ENCODE measurements at places on chromosomes 4 and X. TPM values are rescaled to one million over a fixed set of nuclear protein-coding genes. Genes with fewer than 3 reads are reported as not detected.

- H3K27ac ChIP-seq, result no peak overlapping the region
- no peak overlapping the region for H3K4me3 ChIP-seq
- H3K27me3 ChIP-seq, result peaks cover 18% of the 10 kb centered on the region
- no peak for DNase-seq
Measured at GRCh38 chr4:147714575-147715401, 17.1 kb upstream of the ARHGAP10 start.

SPANXC gene
- not detected for total RNA-seq

CRLF2 gene
- total RNA-seq, result 1.4 TPM

DNA sequence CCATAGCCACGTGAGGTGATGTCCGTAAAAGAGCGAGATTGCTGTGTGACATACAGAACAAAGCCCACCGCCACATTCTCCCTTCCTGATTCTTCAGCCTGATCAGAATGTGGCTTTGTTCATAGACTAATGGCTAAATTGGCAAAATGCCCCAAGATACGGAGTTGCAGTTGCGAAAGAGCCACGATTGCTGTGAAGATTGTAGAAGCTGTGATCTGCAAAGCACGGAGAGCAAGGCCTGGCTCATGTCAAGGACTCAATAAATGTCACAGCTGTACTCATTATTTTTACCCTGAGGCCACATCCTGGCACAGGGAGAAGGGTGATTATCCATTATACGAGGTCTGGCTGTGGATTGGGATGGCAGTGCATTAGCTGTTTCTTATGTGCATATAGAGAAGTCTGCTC is 34.2 kb downstream of the ARSD start:
- no peaks in the 10 kb centered on the region for H3K27me3 ChIP-seq
- DNase-seq, result no peak
- H3K4me3 ChIP-seq, result no peak overlapping the region

GRCh38 chr4:98728433-98728832 is 70.0 kb upstream of the TSPAN5 start:
- peaks cover 9% of the 10 kb centered on the region for H3K4me1 ChIP-seq
- no peak overlapping the region for H3K4me3 ChIP-seq
- H3K27me3 ChIP-seq, result no peaks in the 10 kb centered on the region
- peaks cover 12% of the 10 kb centered on the region for H3K36me3 ChIP-seq

DNA sequence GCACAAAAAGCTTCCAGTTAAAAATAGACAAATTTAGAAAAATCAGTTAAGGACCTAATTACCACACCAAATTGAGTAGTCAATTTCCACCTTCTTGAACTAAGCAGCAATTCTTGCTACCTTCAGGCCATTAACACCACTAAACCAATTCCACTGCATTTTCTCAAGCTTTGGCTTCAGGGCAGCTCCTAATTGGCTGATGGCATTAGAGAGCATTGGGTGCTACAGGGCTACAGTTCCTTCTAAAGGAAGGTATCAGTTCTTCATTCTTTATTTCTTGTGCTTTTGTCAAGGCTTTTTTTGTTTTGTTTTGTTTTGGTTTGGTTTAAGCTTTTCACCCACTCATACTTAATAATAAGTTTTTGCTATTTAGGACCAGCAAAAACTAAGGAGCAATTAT is 90.2 kb upstream of the FAM241A start:
- H3K27me3 ChIP-seq, result peaks cover 14% of the 10 kb centered on the region
- no peak overlapping the region for H3K27ac ChIP-seq
- no peak overlapping the region for H3K4me3 ChIP-seq
- DNase-seq, result no peak

DNA sequence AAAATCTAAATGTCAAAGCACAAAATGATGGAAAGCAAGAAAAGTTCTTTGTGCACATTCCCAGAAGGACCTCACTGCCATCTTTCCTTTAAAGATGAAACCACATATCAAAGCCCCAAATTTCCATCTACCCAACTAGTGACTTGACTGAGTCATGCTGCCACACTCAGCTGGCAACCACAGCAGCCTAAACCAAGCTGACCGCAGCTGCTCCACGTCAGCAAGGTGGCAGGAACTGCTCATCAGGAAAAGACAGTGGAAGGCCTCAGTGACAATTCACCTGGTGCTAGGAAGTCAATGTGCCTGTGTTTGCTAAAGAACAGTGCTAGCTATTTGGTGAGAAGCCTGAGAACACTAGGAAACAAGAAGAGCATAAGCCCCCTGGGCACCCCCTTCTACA is 26.1 kb downstream of the ACOX3 start:
- H3K4me1 ChIP-seq, result peaks cover 25% of the 10 kb centered on the region
- no peaks in the 10 kb centered on the region for H3K27me3 ChIP-seq
- H3K4me3 ChIP-seq, result no peak overlapping the region

Data from activated CD8-positive, alpha-beta T cell treated with anti-CD3 and anti-CD28 coated beads, Interleukin-2, amount 10 ng/mL, durations not matched to agents 7 days and 5 days (primary cell).